D721Med (cell line): ENCODE measurements at places on chromosomes 6 and 20.

GRCh38 chr20:43014206-43014605 is 175.5 kb downstream of the PTPRT start:
- no peak for DNase-seq

- peak; percentile 17 for DNase-seq
These were observed 4.4 kb upstream of the IBTK start for GRCh38 chr6:82251942-82252341.

GRCh38 chr20:24117383-24117782 is 128.8 kb upstream of the GGTLC1 start:
- no peak for DNase-seq

DNA sequence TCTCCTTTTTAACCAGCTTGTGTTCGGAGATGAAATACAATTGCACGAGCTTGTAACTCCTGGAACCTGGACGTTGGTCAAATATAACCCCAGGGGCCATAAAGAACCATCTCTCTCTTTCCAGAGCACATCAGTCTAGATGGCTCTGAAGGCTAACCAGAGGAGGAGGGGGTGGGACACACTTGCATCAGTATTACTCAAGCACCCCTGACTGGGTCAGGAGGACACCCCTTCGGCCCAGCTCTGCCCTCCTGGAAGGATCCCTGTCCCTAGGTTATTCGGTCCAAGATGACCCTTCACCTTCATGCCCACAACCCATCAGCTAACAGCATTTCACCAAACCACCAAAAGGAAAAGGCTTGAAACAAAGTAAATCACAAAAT is 67.1 kb downstream of the FYN start:
- DNase-seq: no peak

- no peak for DNase-seq
These were observed 2.0 kb upstream of the TPBG start for GRCh38 chr6:82361631-82362030.

- no peak for DNase-seq
These were observed 13.8 kb downstream of the TBPL1 start for GRCh38 chr6:133966654-133967329.

GRCh38 chr6:150418827-150419594 is 50.2 kb downstream of the IYD start:
- DNase-seq: no peak

- no peak for DNase-seq
These were observed 190.0 kb downstream of the PLCB4 start for GRCh38 chr20:9258901-9259300.

DNA sequence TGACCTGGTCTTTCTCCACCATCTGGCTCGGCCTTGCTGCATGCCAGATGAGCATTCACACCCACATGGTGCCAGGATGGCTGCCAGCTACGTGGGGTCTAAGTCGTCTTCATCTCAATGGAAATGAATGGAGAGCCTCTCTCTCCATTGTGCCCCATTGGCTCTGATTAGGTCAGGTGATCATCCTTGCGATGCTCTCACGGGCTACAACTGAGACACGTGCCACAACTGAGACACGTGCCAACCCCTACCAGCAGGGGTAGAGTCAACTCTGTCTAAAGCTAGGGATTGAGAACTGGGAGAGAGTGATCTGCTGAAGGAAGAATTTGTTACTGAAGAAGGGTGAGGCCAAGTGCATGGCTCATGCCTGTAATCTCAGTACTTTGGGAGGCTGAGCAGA is 67.3 kb upstream of the RALY start:
- no peak for DNase-seq

- DNase-seq: no peak
These were observed 296.3 kb downstream of the QKI start for GRCh38 chr6:163710532-163711470.

DNA sequence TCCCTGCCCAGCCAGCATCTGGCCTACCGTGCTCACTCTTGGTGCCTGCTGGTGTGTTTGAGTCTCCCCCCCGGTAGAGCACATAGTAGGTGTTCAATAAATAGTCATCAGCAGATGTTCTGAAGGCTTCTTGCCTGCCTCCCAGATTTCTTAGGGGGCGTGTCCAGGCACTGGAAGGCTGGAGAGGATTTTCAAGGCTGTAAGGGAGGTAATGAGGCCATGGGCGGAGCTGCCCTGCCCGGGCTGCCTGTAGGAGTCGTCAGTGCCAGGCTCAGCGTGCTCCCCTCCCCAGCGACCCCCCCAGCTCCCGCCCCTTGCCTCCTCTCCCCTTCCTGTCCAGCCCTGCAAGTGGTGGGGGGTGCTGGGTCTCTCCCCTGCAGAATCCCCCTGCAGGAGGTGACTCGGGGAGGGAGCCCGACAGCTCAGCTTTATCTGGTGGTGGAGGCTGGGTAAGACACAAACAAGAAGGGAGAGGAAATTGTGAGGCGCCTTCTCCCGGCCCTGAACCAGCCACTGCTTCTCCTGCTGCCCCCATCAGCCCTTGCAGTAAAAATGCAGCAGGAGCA is 55.9 kb downstream of the BCAS4 start:
- DNase-seq: no peak

DNA sequence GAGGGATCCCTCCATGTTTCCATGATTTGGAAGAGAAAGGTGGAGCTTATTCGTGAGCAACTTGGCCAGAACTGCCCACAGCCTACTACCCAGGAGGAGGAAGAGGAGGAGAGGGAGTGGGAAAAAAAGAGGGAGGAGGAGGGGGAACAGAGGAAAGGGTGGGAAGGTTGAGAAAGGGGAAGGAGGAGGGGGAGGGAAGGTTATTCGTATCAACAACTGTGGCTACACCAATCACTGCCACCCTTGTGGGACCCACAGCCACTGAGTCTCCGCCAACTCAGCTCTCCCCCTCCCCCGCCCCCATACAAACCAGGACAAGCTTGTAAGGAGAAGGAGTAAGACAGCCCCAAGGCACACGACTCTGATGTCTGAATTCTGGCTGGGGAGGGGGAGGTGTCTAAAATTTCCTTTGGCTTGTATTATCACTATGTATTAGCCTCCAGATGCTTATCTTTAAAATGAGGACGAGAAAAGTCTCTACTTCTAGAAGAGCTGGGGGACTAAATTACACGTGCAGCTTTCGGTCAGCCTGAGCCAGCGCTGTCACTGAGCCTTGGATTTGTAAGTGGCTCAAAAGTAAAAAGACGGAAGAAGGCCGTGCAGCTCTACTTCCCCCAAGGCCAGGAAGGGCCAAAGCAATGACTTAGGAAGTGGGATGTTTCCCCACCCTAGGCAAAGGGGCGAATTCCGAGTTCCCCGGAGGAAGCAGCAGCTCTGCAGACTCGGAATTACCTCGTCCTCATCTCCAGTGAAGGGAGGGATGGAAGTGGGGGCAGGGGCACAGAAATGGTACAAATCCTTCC is 1.0 kb downstream of the FKBP1A start:
- no peak for DNase-seq

DNA sequence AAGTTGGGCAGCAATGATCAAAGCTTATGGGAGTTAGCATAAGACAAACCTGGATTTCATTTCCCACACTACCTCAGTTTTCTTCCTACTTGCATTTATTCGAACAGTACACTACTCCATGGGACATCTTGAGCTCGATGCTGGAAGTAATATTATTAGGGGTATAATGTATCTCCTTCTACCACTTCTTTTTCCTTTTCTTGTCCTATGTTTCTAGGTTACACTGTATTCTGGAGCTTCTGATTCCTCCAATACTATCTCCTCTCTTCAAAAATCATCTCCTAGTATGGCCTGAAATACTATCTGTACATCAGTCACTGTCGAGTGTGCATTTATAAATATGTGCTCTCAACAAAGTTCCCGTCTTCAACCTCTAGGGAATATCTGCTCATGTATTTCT is 124.4 kb downstream of the MAP7 start:
- no peak for DNase-seq

GRCh38 chr6:161050134-161050765 is 58.7 kb downstream of the MAP3K4 start:
- no peak for DNase-seq

GRCh38 chr6:79231101-79231500 is 3.4 kb downstream of the HMGN3 start:
- DNase-seq: no peak

- DNase-seq: no peak
These were observed 641.2 kb upstream of the CHD6 start for GRCh38 chr20:42259389-42259788.

DNA sequence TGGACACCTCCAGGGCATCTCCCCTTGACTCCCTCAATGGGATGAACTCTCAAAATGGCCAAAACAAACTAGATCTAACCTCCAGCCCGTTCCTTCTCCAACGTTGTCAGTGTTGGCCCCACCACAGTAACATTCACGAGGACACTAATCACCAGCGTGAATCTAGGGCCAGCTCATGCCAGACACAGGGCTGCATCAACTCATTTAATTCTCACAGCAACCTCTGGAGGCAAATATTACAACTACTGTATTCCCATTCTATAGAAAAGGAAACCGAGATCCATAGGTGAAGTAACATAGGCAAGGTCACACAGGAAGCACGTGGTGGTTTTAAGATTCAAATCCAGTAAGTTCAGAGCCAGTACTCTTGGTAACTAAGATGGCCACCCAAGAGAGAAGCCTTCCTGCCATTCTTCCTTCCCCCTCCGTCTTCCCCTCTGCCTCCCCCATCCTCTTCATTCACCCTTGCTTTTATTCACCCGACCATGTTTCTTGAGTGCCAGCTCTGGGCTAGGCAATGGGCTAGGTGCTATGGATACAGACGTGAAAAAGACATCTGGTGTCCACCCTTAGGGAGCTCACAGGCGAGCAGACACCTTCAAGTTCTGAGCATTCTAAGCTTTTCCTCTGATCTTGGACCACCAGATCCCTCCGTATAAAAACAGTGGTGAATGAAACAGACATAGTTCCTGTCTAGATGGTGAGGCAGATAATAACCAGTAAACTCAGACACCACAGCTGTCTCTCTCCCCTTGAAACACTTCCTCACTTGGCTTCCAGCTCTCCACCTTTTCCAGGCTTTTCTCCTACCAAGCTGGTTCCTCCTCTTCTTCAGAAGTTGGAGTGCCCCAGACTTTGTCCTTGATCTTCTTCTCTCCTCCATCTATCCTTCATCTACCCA is 9.6 kb downstream of the CCM2L start:
- DNase-seq: no peak

GRCh38 chr6:4358414-4359107 is 223.2 kb upstream of the ECI2 start:
- DNase-seq: no peak

DNA sequence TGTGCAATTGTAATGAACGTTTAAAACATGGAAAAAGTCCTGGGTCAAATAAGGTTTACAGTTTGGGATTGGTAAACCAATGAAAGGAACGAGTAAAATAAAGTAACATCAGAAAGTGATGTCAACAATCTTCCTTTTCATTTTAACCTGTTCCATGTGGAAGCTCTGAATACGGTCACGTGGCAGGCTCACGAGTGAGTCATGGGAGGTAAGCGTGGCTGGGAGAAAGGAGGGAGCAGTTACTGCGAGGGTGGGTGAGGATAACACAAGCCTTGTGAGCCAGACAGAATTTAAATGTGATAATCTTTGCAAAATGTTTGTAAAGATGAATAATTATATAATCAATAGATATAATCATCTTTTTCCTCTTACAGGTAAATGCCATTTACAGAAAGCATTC is 171.3 kb upstream of the HDAC2 start:
- DNase-seq: no peak

DNA sequence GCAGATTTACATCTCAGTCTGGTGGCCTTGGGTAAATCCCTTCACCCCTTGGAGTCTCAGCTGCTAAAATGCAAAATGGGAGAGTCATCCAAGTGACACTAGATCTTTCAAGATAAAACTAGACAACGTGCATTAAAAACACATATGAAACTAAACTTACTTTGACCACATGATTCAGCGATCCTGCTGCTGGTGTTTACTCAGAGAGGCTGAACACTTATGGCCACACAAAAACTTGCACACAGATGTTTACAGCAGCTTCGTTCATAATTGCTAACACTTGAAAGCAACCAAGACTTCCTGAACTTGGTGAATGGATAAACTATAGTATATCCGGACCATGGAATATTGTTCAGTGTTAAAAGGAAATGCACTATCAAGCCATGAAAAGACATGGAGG is 55.3 kb upstream of the GPR6 start:
- no peak for DNase-seq

GRCh38 chr20:4886771-4887527 is 114.4 kb downstream of the SLC23A2 start:
- no peak for DNase-seq

- DNase-seq: no peak
These were observed 76.7 kb upstream of the CLDN20 start for GRCh38 chr6:155187106-155187505.

- DNase-seq: no peak
These were observed 15.7 kb upstream of the QKI start for GRCh38 chr6:163398815-163399214.

DNA sequence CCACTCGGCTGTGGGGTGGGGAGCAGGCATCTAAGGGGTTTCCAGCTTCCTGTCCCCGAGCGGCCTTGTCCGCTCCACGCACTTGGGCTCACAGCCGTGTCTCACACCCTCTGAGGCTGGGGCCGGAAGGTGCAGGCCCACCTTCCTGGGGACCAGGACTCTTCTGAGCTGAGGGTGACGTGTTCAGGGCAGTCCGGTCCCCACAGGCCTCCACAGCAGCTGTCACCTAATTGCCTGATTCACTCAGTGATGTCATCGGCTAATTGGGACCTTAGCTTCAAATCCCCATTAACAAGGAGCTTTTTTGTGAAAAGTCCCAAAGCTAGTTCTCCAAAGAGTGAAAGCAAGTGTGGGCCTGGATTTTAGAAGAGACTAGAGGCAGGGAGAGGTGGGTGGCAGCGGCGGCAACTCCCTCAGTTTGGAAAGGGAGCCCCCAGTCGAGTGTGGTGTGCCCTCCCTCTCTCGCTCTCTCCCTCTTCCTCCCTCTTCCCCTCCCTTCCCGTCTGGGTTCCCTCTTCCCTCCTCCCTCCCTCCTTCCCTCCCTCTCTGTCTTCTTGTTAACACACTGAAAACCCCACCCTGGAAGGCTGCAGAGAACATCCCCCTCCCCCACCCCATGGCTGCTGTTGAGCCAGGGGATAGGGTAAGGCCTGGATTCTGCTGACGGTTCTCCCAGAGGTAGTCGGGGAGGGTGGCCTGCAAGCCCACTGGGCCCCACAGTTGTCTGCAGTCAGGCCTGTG is 39.0 kb downstream of the MYT1 start:
- DNase-seq: no peak

DNA sequence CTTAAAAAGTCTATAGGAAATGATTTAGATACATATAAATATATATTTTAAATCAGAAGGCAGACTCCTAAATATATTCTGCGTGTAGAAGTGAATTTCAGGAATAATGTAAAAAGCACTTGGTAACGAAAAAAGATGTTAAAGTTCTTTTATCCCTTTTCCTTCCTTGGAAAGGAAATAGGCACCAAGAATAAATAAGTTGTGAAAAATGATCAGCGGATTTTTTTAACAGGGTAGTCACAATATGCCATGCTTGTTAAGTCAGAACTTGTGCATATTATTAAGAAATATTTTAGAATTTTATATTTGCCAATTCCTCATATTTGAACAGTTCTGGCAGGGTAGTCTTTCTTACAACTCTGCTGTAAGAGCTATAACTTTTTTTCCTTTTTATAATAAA is 173.8 kb downstream of the CD83 start:
- DNase-seq: no peak

- no peak for DNase-seq
These were observed 57.8 kb upstream of the EDN1 start for GRCh38 chr6:12232339-12232738.

GRCh38 chr20:7523288-7523687 is 417.0 kb downstream of the HAO1 start:
- DNase-seq: no peak
